ENCODE measurements at places on chromosomes 4 and X. TPM values are rescaled to one million over a fixed set of nuclear protein-coding genes. Genes with fewer than 3 reads are reported as not detected.

DNA sequence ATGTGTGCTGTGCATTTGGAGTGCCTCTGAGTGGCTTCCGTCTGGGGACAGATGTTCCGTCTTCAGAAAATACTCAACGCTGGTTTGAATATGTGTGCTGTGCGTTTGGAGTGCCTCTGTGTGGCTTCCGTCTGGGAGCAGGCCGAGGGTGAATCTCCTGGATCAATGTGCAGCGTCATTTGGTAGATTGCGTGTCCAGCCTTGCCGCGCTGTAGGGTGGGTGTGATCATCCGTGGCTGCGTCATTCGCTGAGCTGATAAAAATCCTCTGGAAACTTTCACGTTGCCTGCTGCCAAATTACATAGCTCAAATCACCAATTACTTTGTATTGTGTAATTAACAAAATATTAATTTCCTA, 12.1 kb downstream of the UVSSA start:
- H3K36me3 ChIP-seq, result no peaks in the 10 kb centered on the region
- no peak overlapping the region for H3K4me3 ChIP-seq
- no peaks in the 10 kb centered on the region for H3K4me1 ChIP-seq
- no peak overlapping the region for H3K27ac ChIP-seq
- DNase-seq, result no peak

DNA sequence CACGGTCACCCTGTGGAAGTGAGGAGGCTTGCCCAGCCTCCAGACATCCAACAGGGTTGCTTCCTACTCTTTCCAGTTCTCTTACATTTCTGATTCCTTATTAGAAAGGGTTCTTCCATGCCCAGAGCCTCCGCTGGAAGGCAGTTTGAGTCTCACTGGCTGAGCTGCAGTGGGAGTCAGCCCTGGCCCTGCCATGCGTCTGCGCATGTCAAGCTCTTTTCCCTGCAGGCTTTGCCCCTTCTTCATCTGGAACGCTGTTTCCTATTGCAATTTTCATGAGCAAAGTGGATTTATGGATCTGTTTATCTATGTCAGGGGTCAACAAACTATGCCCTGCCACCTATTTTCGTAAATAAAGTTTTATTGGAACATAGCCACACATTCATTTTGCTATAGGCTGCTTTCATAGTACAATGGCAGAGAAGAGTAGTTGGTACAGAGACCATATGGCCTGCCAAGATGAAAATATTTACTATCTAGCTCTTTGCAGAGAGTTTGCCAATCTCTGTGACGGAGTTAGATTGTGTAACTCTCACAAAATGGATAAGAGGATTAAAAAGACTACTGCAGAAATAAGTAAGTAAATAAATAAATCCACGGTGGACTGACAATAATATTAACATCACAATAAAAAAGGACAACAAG, 3.9 kb upstream of the CHRNA9 start:
- no peaks in the 10 kb centered on the region for H3K4me1 ChIP-seq
- H3K4me3 ChIP-seq, result no peak overlapping the region
- H3K36me3 ChIP-seq, result no peaks in the 10 kb centered on the region
- DNase-seq, result no peak

GRCh38 chr4:119785963-119786362, 157.4 kb upstream of the PDE5A start:
- DNase-seq, result peak; percentile 7
- H3K27ac ChIP-seq, result no peak overlapping the region
- no peaks in the 10 kb centered on the region for H3K36me3 ChIP-seq
- H3K4me1 ChIP-seq, result no peaks in the 10 kb centered on the region

DNA sequence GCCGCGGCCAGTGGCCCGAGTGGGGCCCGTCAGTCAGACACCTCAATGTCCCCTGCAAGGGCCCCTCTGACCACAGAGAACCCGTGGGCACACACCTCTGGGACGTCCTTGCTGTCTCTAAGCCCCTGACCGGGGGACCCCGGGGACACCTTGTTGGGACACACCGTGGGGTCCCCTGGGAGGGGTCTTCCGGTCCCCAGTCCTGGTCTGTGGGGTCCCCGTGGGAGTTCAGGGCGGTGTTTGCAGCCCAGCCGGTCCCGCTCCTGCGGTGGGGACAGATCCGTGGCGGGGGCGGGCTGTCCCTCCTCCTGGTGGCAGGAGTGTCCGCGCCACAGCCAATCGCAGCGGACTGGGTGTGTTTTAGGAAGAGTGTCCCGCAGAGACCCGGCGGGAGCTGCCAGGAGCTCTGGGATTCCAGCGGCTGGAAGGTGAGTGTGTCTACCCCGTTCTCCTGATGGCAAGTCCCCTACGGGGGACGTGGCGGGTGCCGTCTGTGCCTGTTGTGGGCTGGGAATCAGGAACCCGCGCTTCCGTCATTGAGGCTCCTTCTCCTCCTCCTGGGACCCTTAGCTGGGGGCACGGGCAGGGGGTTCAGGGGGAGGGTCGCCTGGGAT, 5.1 kb upstream of the PLCXD1 start:
- no peak overlapping the region for H3K27ac ChIP-seq
- peak overlapping the region; percentile 68 for H3K4me3 ChIP-seq
- DNase-seq, result peak; percentile 63
- H3K27me3 ChIP-seq, result no peaks in the 10 kb centered on the region

DNA sequence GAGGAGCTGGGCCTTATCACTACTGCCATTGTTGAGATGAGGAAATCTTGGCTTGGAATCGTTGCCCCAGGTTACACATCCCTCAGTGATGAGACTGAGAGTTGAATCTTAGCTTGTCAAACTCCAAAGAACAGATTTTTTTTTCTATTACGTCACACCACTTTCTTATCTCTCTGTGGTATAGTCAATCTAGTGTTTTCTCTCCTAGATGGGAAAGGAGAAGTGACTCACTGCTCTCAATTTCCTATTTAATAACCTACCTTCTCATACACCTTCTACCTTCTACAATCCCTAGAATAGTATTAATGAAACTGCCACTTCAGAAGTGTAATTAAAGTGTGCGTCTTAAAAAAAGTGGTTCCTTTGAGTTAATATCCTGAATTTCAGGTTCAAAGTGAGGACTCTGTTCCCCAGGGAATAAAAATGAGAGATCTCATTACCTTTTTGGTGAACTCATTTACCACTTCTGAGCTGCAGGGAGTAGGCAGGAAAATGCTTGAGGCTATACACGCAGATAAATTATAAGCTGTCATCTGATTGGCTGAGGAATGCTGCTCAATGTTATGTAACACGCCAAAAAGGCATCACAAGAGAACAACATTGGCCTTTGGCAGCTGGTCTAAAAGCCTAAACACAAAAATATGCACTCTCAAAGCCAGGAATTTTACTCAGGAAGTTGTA, 59.3 kb downstream of the MAD2L1 start:
- H3K4me1 ChIP-seq, result peaks cover 3% of the 10 kb centered on the region
- no peak overlapping the region for H3K4me3 ChIP-seq
- no peak for DNase-seq
- H3K27ac ChIP-seq, result no peak overlapping the region
- H3K27me3 ChIP-seq, result peaks cover 19% of the 10 kb centered on the region

DNA sequence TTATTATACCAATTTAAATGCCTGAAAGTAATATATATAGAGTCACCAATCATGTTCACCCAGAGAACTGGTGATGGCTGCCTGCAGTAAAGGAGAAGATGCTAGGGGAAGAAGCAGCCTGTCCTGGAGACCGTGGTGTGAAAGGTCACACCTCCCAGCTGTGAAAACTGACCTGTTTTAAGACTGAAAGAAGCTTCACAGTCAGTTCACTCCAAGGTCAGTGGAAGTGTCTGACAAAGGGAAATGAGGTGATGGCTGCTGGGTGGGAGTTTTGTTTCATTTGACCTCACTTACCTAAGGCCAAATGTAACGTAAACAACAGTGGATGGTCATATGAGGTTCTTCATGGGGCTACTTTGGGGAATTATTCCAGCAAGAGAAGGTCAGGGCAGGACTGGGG, 352.1 kb upstream of the GATB start:
- peak overlapping the region; percentile 1 for H3K27ac ChIP-seq
- H3K4me3 ChIP-seq, result no peak overlapping the region
- H3K36me3 ChIP-seq, result peaks cover 7% of the 10 kb centered on the region

- no peaks in the 10 kb centered on the region for H3K4me1 ChIP-seq
- no peak overlapping the region for H3K4me3 ChIP-seq
These were observed 50.8 kb downstream of the MAOA start for GRCh38 chrX:43706786-43707370.

GRCh38 chr4:70586841-70587240, 5.2 kb upstream of the AMBN start:
- no peaks in the 10 kb centered on the region for H3K36me3 ChIP-seq
- H3K4me3 ChIP-seq, result no peak overlapping the region
- H3K4me1 ChIP-seq, result no peaks in the 10 kb centered on the region
- no peak for DNase-seq
- no peak overlapping the region for H3K27ac ChIP-seq
- peaks cover 3% of the 10 kb centered on the region for H3K27me3 ChIP-seq

DNA sequence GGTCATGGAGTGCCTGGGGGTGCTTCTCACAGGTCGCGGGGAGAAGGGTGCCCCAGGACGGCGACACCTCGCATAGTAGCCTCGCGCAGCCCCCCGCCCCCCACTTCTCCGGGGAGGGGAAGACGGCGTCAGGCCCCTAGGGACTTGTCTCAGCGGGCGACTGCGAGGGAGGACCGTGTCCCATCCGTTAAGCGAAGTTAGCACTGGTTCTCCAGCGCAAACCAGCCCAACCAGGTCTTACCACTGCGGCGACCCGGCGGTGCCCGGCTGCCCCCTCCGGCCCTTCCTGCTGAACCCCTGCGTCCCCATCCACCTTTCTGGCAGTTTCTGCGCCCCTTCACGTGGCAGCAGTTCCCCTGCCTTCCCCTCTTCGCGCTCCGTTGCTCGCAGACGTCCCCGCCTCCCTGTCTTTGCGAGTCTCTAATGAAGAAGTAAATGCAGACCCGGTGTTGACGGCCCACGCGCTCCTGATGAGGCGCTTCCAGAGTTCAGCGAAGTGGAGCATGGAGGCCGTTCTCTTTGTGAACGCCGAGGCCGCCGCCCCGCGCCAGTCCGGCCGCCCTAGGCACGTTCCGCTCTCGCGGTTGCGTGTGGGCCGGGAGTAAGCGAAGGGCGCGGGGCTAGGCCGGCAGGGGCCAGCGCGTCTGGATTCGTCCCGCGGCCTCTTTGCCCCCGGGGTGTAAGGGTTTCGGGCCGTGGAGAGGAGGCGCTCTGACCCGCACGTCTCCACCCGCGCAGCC, 3.0 kb downstream of the SLIT2 start:
- H3K36me3 ChIP-seq, result no peaks in the 10 kb centered on the region
- H3K4me1 ChIP-seq, result peaks cover 7% of the 10 kb centered on the region
- DNase-seq, result no peak
- H3K27me3 ChIP-seq, result peaks cover 46% of the 10 kb centered on the region
- no peak overlapping the region for H3K27ac ChIP-seq

GRCh38 chrX:132676561-132677186, 187.8 kb upstream of the MBNL3 start:
- DNase-seq, result peak; percentile 4
- no peaks in the 10 kb centered on the region for H3K36me3 ChIP-seq
- H3K4me1 ChIP-seq, result peaks cover 3% of the 10 kb centered on the region
- H3K27ac ChIP-seq, result no peak overlapping the region
- H3K4me3 ChIP-seq, result no peak overlapping the region

- no peak for DNase-seq
- H3K27me3 ChIP-seq, result no peaks in the 10 kb centered on the region
- H3K27ac ChIP-seq, result no peak overlapping the region
- H3K4me1 ChIP-seq, result no peaks in the 10 kb centered on the region
- no peak overlapping the region for H3K4me3 ChIP-seq
These were observed 584.2 kb upstream of the PCDH10 start for GRCh38 chr4:132564920-132565319.

Gene TLL1
- total RNA-seq, result not detected

Gene AFF2
- 2.2 TPM for total RNA-seq

Gene BEND4
- total RNA-seq, result 0.42 TPM

Gene SEPTIN6
- total RNA-seq, result 183 TPM

Gene NDST4
- total RNA-seq, result not detected

Gene DDIT4L
- 0.75 TPM for total RNA-seq

Gene ARAP2
- 42.5 TPM for total RNA-seq

Gene PARM1
- total RNA-seq, result 0.05 TPM

Gene KDM6A
- total RNA-seq, result 24.2 TPM

Gene GPR82
- total RNA-seq, result 0.05 TPM

Gene GDPD2
- 0.11 TPM for total RNA-seq

Gene MAGEC2
- total RNA-seq, result not detected

Gene AKAP4
- total RNA-seq, result not detected

Measured in activated CD4-positive, alpha-beta T cell treated with anti-CD3 and anti-CD28 coated beads for 36 hours (primary cell).